Activated naive CD8-positive, alpha-beta T cell treated with anti-CD3 and anti-CD28 coated beads, Interleukin-2, amount 10 ng/mL, durations not matched to agents 7 days and 5 days (primary cell): ENCODE measurements at places on chromosomes 16 and 17. TPM values are rescaled to one million over a fixed set of nuclear protein-coding genes. Genes with fewer than 3 reads are reported as not detected.

Gene SLC7A6OS
- total RNA-seq: 38.2 TPM

DNA sequence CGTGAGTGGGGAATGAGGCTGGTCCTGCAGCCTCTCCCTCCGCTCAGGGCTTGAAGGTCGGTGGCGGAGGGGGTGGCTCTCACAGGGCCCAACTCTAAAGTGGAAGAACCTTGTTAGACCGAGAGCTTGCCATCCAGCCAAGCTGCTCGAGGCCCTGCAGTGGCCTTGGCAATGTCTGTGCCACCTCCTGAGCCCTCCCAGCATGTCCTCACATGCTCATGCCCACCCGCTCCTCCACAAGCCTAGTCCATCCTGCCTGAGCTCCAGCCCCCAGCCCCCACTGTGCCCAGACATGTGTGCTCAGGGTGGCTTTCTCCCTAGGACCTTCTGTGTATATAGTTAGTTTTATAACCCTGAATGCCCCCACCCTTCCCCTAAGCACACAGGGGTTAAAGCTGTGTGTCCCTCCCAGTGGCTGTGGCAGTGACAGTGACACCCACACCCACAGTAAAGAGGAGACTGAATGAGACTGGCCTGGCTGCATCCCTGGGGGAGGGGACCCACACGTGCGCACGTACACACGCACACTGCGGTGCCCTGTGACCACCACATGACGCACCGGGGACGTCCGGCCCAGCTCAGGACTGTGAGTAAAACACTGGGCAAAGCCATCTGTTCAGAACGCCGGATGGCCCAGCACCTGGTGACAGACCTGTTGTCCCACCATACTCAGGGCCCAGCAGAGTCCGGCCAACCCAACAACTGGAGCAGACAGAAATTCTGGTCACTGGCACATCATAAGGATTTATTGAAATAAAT lies 15.6 kb downstream of the PDK2 start:
- no peak overlapping the region for H3K4me3 ChIP-seq
- DNase-seq: no peak
- peaks cover 6% of the 10 kb centered on the region for H3K27me3 ChIP-seq
- H3K4me1 ChIP-seq: peaks cover 6% of the 10 kb centered on the region

- H3K36me3 ChIP-seq: no peaks in the 10 kb centered on the region
- H3K27me3 ChIP-seq: peaks cover 4% of the 10 kb centered on the region
- H3K27ac ChIP-seq: no peak overlapping the region
- H3K4me3 ChIP-seq: no peak overlapping the region
Observed at GRCh38 chr16:81190667-81191066, 47.8 kb upstream of the BCO1 start.

DNA sequence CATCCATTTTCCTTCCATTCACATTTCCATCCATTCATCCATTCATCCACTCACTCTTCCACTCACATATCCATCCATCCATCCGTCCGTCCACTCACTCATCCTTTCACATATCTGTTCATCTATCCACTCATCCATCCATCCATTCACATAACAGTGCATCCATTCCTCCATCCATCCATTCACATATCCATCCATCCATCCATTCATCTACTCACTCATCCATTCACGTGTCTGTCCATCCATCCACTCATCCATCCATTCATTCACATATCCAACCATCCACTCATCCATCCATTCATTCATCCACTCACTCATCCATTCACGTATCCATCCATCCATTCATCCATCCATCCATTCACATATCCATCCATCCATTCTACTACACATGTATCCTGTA lies 42.6 kb downstream of the SCNN1G start:
- no peak for DNase-seq
- H3K4me1 ChIP-seq: no peaks in the 10 kb centered on the region
- H3K36me3 ChIP-seq: no peaks in the 10 kb centered on the region
- H3K27me3 ChIP-seq: peaks cover 4% of the 10 kb centered on the region
- no peak overlapping the region for H3K4me3 ChIP-seq
- H3K27ac ChIP-seq: peak overlapping the region; percentile 32
